Activated CD4-positive, alpha-beta memory T cell treated with anti-CD3 and anti-CD28 coated beads, Interleukin-2, amount 10 ng/mL, durations not matched to agents 7 days and 5 days (primary cell): ENCODE measurements at places on chromosomes 2 and 18. TPM values are rescaled to one million over a fixed set of nuclear protein-coding genes. Genes with fewer than 3 reads are reported as not detected.

DNA sequence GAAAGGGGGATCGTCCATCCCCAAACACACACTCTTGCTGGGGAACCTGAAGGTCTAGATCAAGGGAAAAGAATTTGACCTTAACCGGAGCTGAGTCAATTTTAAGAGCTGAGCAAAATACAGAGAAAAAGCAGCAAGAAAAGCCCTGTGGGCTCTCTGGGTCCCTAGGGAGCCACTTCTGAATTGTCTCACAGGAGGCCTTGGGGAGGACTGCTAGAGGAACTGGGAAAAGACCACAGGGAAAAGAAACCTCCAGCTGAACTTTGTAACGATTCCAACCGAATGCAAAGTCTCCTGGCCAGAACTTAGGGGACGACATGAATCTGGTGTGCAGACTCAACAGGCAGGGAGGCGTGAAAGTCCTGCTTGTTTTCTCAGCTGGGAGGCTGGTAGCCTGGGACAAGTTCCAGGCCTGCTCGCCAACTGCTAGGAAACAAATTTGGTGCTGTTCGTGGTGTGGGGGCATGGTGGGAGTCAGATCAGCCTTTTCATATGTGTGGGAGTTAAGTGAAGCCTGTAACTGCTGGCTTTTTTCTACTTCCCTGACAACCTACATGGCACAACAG is 644.6 kb upstream of the CNTNAP5 start:
- DNase-seq = no peak

- no peak for DNase-seq
These were observed 1.8 kb downstream of the TTN start for GRCh38 chr2:178805457-178805856.

DNA sequence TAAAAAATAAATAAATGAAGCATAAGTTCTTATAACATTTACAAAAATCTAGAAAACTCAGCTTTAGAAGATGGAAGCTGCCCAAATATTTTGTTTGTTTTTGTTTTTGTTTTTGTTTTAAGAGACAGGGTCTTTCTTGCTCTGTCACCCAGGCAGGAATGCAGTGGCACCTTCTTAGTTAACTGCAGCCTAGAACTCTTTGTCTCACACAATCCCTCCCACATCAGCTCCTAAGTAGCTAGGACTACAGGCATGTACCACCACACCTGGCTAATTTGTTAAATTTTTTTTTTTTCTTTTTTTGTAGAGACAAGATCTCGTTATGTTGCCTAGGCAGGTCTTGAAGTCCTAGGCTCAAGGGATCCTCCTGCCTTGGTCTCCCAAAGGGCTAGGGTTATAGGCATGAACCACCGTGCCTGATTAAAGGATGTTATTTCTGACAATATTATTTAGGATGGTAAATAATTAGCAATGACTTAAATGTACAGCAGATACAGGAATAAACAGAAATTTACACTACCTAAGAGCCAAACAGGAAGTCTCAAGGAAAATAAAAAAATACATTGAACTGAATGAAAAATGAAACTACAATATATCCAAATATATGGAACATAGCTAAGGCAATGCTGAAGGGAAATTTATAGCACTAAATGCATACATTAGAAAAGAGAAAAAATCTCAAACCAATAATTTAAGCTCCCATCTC is 17.2 kb downstream of the SESTD1 start:
- no peak for DNase-seq

DNA sequence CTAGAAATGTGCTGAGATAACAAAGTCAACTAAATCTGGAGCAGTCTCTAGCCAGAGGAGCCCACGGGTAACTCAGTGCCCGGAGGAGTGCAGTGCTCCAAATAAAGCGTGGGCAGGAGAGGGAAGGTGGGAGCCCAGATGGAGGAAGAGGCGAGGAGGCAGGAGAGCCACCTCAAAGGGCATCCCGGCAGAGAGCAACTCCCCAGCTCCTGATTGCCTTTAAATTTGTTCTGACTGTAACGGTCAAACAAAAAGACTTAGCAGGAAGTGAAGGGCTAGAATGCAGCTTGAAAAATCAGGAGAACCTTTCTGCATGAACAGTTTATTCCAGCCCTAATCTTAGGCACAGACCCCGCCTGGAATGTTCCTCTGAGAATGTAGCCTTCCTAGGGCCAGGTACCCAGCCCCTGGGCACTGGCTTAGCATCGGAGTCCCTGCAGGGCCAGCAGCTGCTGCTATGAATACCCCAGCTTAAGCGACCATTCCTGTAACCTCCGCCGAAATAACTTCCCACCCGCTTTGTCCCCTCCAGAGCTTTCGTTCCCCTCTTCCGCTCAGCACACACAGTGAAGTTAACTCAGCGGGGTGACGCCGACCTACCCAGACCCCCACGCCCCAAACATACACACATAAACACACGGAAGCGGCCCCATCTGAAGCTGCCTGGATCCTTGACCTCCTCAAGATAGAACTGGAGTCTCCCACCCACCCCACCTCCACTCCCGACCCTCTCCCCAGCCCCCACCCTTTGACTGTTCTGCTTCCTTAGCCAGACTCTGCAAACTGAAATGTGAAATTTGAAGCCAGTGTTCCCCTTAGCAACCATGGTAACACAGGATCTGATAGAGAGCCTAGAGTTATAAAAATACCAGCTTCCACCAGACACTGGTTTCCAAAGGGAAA is 123.2 kb downstream of the SMAD7 start:
- no peak for DNase-seq

GRCh38 chr2:235085476-235085875 is 133.7 kb downstream of the SH3BP4 start:
- no peak for DNase-seq

The OSBPL1A gene
- total RNA-seq = 0.93 TPM

The FBXO48 gene
- 5.0 TPM for total RNA-seq

The PLA2R1 gene
- total RNA-seq = not detected

The CCL20 gene
- total RNA-seq = 4.7 TPM
